ENCODE measurements at places on chromosomes 11 and 22.

- DNase-seq: no peak
Measured at GRCh38 chr11:12390687-12391110, 13.3 kb downstream of the PARVA start.

DNA sequence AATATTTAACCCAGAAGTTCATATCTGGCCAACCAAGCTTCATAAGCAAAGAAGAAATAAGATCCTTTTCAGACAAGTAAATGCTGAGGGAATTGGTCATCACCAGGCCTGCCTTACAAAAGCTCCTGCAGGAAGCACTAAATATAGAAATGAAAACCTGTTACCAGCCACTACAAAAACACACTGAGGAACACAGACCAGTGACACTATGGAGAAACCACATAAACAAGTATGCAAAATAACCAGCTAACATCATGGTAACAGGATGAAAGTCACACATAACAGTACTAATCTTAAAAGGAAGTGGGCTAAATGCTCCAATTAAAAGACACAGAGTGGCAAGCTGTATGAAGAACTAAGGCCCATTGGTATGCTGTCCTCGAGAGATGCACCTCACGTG lies 311.4 kb downstream of the DYNC2H1 start:
- DNase-seq: no peak

DNA sequence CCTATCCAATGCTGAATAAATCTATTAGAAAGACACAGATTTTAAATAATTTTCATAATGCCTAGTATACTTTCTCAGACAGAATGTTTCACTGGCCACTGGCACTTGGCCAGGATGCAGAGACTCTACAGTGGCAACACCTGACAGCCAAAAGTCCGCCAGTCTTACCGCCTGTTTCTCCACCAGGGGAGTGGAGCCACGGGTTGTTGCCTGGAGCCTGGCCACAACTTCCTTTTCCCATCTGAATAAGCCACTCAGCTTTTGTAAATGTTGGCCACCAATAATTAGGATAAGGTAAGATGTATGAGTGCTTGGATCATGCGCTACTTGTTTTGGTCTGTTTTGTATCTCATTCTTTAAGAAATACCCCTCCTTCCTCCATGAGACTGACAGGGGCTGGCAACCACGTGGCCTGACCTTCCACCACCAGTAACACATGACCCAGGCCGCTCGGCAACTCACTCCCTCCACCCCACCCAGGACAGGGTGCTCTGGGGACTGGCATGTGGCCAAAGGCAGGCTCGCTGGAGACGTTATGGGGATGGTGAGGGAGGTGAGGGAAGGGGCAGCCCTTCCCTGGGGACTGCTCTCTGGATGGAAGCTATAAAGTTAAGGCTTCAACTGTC lies 93.0 kb upstream of the BID start:
- DNase-seq: no peak

DNA sequence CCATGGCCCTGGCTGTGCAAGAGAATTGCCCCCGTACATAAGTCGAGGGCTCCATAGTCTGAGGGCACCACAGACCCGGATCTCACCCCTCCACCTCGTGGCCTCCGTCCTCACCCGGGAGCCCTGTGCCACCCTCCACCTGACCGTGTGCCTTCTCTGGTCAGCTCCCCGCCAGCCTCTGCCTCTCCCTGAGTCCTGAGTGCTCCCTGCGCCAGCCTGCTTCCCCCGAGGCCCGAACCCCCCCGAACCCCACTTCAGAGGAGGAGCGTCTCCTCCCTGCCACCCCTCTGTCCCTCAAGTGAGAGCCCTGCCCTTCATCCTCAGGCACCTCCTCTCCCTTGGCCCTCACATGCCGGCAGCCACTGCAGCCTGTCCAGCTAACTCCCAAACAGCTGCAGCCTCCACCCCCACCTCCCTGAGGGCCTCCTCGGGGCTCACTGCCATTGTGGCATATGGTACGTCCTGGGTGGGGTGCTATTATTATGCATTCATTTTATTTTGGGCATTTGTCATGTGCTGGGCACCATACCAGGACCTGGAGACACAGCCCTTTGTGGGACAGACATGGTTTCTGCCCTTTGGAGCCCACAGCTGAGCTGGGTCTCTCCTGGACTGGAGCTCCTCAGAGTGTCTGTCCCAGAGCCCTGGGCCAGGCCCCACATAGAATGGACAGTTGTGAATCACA lies 67.2 kb downstream of the MYO7A start:
- DNase-seq: no peak

DNA sequence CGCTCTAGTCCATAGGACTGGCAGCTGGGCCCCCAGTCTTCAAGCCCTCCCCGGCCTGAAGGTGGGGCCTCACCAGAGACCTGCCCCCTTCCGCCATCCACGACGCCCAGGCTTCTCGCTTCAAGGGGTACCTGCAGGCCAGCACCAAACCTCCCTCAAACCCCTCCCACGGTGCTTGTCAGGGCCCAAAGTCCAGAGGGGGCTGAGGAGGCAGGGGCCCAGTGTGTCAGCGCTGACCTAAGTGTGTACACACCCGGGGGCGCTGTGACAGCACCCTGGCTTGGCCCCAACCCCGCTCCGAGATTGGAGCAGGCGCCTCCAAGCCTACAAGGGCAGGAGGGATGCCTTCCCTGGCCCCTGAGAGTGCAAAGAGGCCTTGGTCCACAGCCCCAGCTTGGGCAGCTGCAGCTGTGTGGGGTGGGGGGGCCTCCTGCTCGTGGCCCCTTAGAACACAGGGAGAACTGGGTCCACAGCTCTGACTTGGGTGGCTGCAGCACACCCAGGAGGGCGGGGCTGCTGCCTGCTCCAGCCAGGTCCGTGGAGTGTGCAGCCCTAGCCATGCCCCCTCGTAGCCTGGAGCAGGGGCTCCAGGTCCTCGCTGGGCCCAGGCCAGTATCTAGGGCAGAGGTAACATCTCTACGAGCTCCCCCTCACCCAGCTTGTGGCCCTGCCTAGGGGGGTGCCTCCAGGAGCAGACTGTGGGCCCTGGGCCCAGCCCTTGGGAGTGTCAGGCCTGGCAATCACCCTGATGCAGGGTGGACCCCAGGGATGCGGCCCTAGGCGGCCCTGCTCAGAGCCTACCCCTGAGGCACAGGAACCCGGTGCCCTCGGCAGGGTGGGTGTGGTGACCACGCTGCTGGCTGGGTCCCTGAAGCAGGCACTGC lies 4.9 kb downstream of the SBF2 start:
- DNase-seq: no peak

- no peak for DNase-seq
Measured at GRCh38 chr11:16779436-16779835, 41.0 kb downstream of the C11orf58 start.

DNA sequence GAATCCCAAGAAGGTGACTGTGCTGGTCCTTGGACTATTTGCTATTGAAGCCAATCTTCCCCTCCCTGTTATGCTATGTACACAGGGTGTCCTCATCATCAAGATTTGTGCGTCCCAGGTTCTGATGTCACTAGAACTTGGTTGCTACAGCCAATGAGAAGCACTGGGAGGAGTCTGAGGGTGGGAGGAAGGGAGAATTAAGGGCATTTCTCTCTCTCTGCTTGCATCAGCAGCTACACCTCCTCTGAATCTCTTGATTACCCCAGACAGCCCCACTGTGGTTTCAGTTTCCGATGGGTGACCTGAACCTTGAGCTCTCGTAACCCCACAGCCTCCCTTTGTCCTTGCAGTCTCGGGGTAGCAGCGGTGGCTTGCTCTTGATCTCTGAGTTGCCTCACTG lies 212.4 kb upstream of the SESN3 start:
- peak; percentile 14 for DNase-seq

DNA sequence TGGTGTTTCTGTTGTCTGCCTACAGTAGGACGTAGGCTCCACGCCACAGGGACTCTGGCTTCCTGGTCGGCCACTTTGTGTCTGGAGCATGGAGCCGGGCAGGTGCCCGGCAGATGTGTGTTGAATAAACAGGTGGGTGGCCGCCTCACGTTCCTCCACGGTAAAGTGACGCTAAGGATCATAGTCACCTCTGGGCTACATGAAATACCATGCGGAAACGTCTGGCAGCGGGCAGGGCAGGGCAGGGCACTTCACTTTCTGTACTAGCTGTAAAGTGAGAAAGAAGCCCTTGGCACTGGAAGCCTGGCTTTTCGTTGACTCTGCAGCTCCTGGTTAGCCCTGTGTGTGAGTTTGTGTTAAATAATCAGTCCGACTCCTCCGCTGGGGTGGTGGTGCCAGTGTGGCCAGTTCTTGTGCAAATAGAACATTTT lies 52.4 kb downstream of the MCM5 start:
- no peak for DNase-seq

DNA sequence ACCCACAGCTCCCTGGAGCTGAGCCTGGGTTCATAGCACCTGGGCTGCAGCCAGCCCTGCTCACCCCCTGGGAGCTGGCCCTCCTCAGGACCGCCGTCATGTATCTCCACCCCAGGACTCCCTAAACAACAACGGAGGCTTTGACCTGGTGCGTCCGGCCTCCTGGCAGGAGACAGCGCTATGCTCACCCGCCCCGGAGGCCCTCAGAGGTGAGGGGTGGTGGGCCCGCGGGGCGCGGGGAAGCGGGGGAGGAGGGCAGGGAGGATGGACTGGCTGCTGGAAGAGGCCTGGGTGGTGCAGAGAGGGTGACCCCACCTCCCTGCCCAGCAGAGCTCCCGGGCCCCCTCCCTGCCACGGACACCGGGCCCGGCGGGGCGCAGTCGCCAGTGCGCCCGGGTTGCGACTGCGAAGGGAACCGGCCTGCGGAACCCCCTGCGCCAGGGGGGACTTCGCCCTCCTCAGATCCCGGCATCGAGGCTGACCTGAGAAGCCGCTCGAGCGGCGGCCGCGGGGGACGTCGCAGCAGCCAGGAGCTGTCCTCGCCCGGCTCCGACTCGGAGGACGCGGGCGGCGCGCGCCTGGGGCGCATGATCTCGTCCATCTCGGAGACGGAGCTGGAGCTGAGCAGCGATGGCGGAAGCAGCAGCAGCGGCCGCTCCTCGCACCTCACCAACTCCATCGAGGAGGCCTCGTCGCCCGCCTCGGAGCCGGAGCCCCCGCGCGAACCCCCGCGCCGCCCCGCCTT lies 3.1 kb downstream of the MAPK8IP2 start:
- DNase-seq: no peak

GRCh38 chr11:86802601-86803051 lies 2.3 kb downstream of the PRSS23 start:
- DNase-seq: no peak

DNA sequence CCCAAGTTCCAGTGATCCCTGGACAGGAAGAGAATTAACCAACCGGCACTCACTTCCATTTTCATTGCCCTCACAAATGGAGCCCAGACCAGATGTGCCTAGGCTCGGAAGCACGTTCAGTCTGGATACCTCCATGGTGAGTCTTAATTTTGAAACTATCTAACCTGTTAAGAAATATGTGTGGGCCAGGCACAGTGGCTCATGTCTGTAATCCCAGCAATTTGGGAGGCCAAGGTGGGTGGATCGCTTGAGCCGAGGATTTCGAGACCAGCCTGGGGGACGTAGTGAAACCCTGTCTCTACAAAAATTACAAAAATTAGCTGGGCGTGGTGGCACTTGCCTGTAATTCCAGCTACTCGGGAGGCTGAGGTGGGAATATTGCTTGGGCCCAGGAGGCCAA lies 31.5 kb downstream of the MCAM start:
- no peak for DNase-seq

GRCh38 chr11:78796956-78797355 lies 222.3 kb upstream of the NARS2 start:
- DNase-seq: no peak

- no peak for DNase-seq
Measured at GRCh38 chr11:124869856-124870387, 4.7 kb downstream of the ROBO3 start.

DNA sequence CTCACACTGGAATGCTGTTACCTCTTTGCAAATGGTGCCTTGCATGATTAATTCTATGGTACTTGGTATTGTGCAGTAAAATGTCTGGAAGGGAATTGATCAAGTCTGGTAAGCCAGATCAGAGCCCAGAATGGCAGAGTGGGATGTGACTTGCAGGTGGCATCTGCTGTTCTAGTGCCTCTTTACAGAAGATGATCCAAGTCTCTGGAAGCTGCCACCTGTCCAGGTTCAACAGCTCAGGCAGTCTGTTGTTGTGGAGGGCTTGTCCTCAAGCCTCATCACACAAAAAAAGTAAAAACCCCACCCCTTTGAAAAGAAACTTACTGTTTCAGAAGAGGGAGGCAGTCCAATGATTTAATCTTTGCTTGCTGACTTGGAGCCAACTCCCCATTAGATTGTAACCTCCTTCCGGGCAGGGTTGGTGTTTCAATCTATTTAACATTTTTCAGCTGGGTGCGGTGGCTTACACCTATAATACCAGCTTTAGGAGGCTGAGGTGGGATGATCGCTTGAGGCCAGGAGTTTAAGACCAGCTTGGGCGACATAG lies 17.1 kb downstream of the ZNRF3 start:
- DNase-seq: no peak

GRCh38 chr22:37377927-37378326 lies 49.4 kb downstream of the ELFN2 start:
- no peak for DNase-seq

- DNase-seq: no peak
Measured at GRCh38 chr11:13384908-13385640, 77.9 kb downstream of the BTBD10 start.

- DNase-seq: no peak
Measured at GRCh38 chr11:8820401-8820800, 90.6 kb upstream of the AKIP1 start.

DNA sequence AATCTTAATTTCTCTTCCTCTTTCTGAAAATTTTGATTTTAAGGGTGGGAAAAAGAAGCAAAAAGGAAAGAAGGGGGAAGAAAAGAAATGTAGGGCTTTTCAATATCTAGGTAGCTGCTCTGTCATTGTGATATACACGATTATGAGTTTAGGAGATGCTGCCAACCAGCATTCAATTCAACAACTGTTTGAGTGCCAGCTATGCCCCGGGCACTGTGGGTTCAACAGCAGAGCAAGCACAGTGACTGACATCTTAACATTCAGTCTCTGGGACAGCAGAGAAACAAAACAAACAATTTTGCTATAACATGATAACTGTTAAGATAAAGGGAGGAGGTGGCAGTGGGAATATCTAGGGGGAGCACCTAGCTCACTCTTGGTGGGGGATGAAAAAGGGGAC lies 91.6 kb downstream of the DBX1 start:
- DNase-seq: no peak

DNA sequence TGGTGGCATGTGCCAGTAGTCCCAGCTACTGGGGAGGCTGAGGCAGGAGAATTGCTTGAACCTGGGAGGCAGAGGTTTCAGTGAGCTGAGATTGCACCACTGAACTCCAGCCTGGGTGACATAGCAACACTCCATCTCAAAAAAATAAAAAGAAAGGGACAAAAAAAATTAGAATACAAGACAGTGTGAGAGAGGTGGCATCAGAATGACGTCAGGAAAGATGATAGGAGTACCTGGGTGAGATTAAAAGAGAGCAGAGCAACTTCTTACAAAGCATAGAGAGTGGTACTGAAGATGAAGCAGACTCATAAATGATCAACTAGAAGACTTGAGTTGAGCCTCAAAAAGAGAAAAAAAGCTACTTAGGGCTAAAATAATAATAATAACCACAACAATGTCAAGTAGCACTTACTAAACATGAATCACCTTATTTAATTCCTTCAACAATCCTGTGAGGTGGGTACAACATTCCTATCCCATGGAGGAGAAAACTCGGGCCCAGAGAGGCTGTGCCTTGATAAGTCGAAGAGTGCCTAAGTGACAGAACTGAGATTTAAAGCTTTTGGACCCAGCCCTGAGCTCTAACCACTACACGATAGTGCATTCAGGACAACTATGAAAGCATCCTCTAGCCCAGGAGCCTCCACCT lies 5.2 kb upstream of the SLN start:
- DNase-seq: no peak

GRCh38 chr11:76823481-76824028 lies 37.2 kb upstream of the ACER3 start:
- DNase-seq: no peak

GRCh38 chr22:17706947-17707346 lies 67.3 kb downstream of the BID start:
- DNase-seq: no peak
